Cardiac septum (tissue), 1 donor: ENCODE measurements at places on chromosomes 13 and 19. TPM values are rescaled to one million over a fixed set of nuclear protein-coding genes. Genes with fewer than 3 reads are reported as not detected.

- DNase-seq = no peak
Measured at GRCh38 chr19:38879400-38879751, 1.3 kb upstream of the RINL start.

- no peak for DNase-seq
Measured at GRCh38 chr19:55622242-55622969, 2.0 kb downstream of the ZNF784 start.

Gene OR10H4
- not detected for total RNA-seq

DNA sequence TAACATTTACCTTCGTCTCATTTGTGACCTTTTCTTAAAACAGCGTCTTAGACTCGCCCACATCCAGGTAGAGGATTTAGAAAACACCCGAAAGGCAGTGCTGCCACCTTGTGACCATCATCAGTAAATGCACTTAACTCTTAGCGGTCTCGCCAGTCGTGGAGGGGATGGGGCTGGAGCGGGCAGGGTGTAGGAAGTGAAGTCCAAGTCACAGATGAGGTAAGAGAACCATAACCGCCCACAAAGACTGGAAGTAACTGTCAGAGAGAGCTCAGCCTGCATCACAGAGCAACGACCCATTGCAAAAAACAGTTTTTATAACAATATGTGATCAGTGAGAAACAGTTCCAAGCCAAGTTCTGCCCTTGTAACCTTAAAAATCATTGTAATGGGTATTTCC, 10.7 kb upstream of the CEACAM3 start:
- no peak for DNase-seq

Gene CILP2
- total RNA-seq = 0.24 TPM

DNA sequence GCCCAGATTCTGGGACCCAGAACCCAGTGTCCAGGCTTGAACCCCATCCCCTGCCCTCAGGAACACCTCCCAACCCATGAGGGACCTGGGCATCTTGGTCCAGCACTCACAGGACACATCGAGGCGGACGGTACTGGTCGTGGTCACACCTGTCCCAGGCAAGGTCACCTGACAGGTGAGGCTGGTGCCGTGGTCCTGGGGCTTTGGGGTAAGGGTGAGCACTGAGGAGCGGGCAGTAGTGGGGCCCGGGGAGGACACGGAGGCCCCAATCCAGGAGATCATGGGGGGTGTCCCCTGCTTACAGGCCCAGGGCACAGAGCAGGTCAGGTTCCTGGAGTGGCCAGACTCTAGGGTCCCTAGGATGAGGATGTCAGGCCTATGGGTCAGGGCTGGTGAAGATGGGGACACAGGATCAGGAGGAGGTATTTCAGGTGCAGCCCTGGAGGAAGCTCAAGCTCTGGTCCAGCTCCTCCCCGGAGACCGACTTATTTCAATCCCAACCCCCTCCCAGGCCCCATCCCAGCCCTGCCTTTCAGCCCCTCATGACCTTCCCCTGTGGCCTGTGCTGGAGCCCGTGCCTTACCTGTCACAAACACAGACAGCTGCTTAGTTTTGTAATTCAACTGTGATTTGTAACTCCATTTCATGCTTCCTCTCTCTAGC, 772 bp downstream of the SIGLEC8 start:
- DNase-seq = no peak

Gene IL4I1
- total RNA-seq = 1.2 TPM

- no peak for DNase-seq
Measured at GRCh38 chr13:45218689-45219088, 17.8 kb upstream of the KCTD4 start.

DNA sequence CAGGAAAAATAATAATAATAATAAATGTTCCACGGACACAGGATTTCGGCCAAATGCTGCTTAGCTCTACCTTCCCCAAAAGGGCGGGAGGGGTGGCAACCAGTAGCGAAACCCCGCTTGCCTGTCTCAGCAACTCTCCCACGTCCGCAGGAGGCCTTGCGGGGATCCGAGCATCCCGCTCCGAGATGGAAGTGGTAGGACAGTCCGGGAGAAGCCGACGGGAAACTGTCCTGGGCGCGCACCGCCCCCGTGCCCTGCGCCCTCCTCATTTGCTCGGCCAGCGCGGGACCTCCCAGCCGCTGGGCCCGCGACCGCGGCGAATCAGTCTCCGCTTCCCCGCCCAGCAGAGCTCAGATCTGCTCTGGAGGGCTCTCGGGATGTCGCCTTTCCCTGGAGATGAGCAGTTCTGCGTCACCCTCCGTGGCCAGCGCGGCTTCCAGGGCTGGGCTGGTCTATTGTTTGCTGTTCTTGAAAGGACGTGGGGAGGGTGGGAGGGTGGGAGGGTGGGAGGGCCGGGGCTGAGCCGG, 48.9 kb upstream of the PABPC3 start:
- DNase-seq = no peak

DNA sequence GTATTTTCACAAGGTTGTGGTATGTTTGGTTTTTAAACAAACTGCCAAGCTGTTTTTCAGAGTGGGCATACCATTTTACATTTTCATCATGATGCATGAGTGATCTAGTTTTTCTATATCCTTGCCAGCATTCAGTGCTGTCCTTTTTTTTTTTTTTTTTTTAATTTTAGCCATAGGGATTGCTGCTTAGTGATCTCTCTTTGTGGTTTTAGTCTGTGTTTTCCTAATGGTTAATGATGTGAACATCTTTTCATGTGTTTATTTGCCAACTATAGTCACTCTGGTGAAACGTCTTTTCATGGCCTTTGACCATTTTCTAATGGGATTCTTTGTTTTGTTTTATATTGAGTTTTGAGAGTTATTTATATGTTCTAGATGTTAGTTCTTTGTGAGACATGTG, 59.7 kb downstream of the SHISA2 start:
- DNase-seq = no peak
